ENCODE measurements at places on chromosomes 16 and 17. TPM values are rescaled to one million over a fixed set of nuclear protein-coding genes. Genes with fewer than 3 reads are reported as not detected.
A peak's percentile ranks its signal among the peaks of the same experiment; 100 is the strongest.

- no peak for DNase-seq
- H3K4me3 ChIP-seq = no peak overlapping the region
- no peaks in the 10 kb centered on the region for H3K36me3 ChIP-seq
Measured at GRCh38 chr16:17780181-17780580, 309.4 kb upstream of the XYLT1 start.

Gene NT5M
- total RNA-seq = 10.8 TPM

- H3K4me3 ChIP-seq = no peak overlapping the region
- no peak overlapping the region for H3K27ac ChIP-seq
- no peaks in the 10 kb centered on the region for H3K27me3 ChIP-seq
- H3K4me1 ChIP-seq = peaks cover 30% of the 10 kb centered on the region
- DNase-seq = no peak
Measured at GRCh38 chr16:9260666-9261065, 169.2 kb downstream of the HAPSTR1 start.

- H3K36me3 ChIP-seq = peaks cover 33% of the 10 kb centered on the region
- H3K27ac ChIP-seq = peak overlapping the region; percentile 96
- peaks cover 11% of the 10 kb centered on the region for H3K4me1 ChIP-seq
- peak overlapping the region; percentile 99 for H3K4me3 ChIP-seq
- H3K27me3 ChIP-seq = no peaks in the 10 kb centered on the region
Measured at GRCh38 chr16:72092832-72093447, 480 bp downstream of the TXNL4B start.

GRCh38 chr17:59830007-59830630 lies 62.6 kb downstream of the TUBD1 start:
- peaks cover 53% of the 10 kb centered on the region for H3K4me1 ChIP-seq
- no peak for DNase-seq
- H3K27ac ChIP-seq = peak overlapping the region; percentile 36
- no peaks in the 10 kb centered on the region for H3K27me3 ChIP-seq

DNA sequence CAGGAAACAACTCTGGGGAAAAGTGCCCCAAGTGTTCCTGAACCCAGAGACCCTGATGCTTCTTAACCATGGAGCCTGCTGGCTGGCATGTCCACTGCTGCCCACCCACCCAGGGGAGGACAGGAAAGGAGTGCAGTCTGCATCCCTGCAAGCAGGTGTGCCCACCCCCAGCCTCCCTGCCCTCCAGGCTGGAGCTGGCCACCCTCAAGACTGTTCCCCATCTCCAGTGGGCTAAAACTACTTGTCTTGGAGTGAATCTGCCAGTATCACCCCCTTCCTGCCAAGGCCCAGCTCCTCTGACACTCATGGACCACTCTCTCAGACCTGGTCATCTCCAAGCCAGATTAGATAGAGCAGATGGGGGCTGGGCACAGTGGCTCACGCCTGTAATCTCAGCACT lies 29.8 kb downstream of the ARHGAP27 start:
- peaks cover 15% of the 10 kb centered on the region for H3K4me1 ChIP-seq
- H3K27me3 ChIP-seq = peaks cover 3% of the 10 kb centered on the region
- peaks cover 3% of the 10 kb centered on the region for H3K36me3 ChIP-seq
- no peak overlapping the region for H3K27ac ChIP-seq

GRCh38 chr17:67386965-67387551 lies 10.0 kb downstream of the PITPNC1 start:
- peaks cover 29% of the 10 kb centered on the region for H3K4me1 ChIP-seq
- no peak overlapping the region for H3K4me3 ChIP-seq
- peak; percentile 79 for DNase-seq
- H3K27ac ChIP-seq = 0 out of 2 replicates have a peak overlapping the region, but pooled peaks have one; percentile 53
- no peaks in the 10 kb centered on the region for H3K27me3 ChIP-seq

DNA sequence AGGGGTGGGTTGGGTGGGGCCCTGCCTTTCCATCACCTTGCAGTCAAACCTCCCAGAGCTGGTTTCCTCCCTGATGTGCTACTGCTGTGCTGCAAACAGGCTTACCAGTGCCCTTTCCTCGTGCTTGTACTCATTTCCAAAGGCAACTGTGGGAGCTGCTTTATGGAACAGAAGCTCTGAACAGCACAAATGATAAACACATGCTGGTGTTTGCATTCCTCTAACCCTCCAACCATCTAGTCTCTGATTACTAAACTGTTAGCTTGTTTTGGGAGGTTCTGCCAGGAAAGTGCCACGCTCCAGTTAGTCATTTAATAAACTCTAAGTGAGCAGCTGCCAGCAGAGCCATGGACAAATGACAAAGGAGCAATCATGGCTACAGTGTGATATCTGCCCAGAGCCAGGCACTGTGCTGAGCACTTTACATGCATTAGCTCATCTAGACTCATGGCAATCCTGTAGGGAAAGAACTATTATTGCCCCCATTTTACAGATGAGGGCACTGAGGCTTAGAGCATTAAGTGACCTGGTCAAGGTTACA lies 110.4 kb downstream of the VAT1L start:
- no peaks in the 10 kb centered on the region for H3K27me3 ChIP-seq
- H3K4me1 ChIP-seq = peaks cover 30% of the 10 kb centered on the region
- H3K4me3 ChIP-seq = no peak overlapping the region
- H3K27ac ChIP-seq = no peak overlapping the region
- no peak for DNase-seq

GRCh38 chr17:73308017-73308823 lies 3.6 kb downstream of the CDC42EP4 start:
- H3K27ac ChIP-seq = no peak overlapping the region
- H3K4me1 ChIP-seq = peaks cover 39% of the 10 kb centered on the region
- no peak for DNase-seq
- H3K4me3 ChIP-seq = no peak overlapping the region

Measured in WTC11 (cell line).